DMS53 (cell line): ENCODE measurements at places on chromosomes 16 and 17.

DNA sequence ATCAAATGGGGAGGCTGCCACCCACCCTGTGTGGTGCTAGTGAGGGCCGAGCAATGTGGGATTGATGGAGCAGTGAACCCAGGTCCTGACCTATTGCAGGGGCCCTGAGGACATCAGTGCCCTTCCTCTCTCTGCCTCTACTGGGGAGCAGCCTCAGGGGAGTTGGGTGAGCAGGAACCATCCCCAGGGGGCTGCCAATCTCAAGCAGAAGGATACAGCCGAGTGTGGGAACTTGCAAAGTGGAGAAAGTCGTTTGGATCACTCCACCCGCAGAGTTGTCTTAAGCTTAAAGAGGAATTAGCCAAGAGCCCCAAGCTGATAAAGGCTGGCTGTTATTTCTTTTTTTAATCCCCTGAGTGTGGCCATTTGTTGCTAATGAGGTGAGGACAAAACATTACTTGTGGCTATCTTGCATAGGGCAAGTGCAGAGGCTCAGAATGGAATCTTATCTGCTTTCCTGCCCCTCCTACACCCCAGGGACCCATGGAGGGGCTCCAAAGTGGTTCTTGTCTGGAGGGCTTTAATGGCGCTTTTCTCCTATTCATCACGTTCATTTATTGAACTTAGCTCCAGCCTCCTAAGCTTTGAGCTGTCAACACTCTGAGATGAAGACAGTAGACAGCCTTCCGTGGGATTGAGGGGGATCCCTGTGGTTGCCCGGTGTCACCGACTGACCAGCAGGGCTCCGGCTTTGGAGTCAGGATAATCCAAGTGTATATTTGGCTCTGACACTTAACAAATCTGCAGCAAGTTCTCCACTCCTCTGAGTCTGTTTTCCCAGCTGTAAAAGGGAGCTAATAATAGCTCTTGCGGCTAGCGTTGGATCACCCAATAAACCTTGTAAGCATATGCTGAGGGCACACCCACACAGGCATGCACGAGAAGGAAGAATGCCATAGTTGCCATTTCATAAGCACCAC is 45.1 kb downstream of the MYH11 start:
- peak; percentile 33 for DNase-seq

GRCh38 chr16:13560151-13560550 is 359.8 kb upstream of the ERCC4 start:
- DNase-seq, result no peak

DNA sequence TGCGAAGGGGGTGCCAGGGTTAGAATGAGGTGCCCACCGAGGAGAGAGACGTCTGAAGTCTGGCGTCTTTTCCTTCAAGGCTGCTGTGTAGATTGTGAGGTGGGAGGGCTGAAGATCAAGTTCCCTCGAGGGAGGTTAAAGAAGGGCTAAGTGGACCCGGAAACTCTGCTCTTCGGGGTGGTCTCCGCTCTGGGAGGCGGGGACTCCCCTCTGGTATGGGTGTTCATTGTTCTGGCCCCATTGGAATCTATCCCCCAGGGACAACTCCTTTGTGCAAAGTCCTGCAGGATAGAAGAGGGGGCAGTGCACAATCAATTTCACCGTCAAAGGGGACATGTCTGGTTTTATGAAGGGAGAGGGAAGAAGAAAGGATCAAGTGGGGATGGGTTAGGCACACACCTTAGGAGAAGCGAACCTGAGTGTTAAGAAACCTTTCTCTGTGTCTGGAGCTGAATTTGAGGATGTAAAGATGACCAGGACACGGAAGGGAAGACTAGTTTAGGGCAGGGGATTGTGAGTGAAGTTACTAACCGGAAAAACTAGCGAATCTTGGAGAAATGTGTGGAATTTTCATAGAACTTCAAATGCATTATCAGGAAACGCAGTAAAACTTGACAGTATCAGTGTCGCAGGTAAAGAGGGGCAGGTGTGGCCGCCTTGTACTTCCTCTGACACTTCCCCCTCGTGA is 809 bp upstream of the RAB34 start:
- no peak for DNase-seq

DNA sequence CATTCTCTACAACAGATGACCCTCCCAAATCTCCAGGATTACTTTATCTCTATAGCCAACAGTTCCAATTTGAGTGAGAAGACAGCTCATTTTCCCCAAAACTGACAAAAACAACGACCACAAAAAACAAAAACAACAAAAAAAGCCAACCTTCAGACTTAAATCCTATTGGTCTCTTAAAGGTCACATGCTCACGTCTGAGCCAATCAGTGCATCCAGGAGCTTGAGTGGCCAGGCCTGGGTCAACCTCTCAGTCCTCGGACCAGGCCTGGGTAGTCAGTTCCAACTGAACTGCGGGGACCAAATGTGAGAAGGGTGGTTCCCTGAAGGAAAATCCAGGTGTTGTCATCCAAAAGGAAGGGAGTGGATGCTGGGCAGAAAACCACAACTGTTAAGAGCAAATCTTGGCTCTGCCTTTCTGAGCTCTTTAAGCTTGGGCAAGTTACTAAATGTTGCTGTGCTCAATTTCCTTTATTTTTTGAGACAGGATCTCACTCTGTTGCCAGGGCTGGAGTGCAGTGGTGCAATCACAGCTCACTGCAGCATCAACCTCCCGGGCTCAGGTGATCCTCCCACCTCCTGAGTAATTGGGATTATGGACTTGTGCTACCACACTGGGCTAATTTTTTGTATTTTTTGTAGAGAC is 43.0 kb upstream of the MSI2 start:
- no peak for DNase-seq

DNA sequence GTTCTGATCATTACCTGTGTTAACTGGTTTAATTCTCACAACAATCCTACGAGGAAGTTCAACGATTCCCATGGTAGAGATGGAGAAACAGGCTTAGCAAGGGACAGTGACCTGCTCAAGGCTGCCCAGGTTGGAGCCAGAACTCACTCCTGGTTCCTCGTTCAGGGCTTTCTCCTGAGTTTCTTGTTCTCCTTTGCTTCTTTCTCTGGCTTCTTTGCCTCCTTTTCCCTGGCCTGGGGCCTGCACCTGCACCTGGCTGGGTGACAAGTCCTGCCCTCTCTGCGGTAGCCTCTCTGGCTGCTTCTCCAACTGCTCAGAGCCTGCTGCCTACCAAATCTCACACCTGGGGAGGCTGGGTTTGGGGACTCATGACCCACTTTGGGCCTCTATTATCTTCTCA is 2.8 kb downstream of the CCL22 start:
- no peak for DNase-seq

DNA sequence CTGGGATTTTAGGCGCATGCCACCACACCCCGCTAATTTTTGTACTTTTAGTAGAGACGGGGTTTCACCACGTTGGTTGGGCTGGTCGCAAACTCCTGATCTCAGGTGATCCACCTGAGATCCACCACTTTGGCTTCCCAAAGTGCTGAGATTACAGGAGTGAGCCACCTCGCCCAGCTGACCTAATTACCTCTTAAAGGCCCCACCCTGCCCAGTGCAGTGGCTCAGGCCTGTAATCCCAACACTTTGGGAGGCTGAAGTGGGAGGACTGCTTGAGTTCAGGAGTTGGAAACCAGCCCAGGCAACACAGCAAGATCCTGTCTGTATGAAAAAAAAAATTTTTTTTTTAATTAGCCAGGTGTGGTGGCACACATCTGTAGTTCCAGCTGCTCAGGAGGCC is 2.9 kb upstream of the COASY start:
- DNase-seq, result peak; percentile 26

DNA sequence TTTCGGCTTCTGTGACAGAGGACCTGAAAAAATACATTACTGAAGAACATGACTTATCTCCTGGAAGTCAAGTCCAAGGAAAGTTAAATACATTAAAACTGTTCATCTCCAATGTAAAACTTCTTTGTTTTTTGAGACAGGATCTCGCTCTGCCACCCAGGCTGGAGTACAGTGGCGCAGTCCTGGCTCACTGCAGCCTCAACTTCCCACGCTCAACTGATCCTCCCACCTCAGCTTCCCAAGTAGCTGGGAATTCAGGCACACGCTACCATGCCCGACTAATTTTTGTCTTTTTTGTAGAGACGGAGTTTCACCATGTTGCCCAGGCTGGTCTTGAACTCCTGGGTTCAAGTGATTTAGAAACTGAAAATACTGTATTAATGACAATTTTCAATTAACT is 9.7 kb upstream of the TERB1 start:
- DNase-seq, result no peak

- DNase-seq, result no peak
Measured at GRCh38 chr17:40020146-40020545, 4.9 kb downstream of the CSF3 start.

GRCh38 chr16:12406926-12407690 is 396.6 kb downstream of the CPPED1 start:
- no peak for DNase-seq

GRCh38 chr16:3459401-3460090 is 16.1 kb downstream of the NAA60 start:
- DNase-seq, result no peak
